ENCODE measurements at places on chromosomes 1 and 21.
A peak's percentile ranks its signal among the peaks of the same experiment; 100 is the strongest.

- peak; percentile 85 for DNase-seq
Measured at GRCh38 chr1:68347415-68347814, 102.3 kb downstream of the RPE65 start.

- no peak for DNase-seq
Measured at GRCh38 chr1:190001187-190001586, 476.5 kb downstream of the BRINP3 start.

- DNase-seq, result no peak
Measured at GRCh38 chr21:26441149-26441548, 131.9 kb downstream of the CYYR1 start.

DNA sequence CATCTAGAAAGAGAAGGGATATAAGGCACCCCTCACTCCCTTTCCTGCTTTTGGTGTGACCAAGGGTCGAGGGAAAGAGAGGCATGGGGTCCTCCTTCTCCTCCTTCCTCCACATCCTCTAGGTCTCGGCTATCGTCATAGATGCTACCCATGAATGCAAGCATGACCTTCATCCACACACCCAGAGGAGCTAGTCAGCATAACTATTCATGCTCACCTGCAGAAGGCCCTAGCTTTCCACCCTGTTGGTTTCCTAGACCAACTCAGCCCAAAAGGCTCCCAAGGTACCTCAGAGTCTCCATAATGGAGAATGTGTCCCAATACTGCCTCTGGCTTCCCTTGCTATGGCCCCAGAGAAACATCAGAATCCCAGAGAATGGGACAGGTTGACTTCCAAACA, 33.2 kb downstream of the MSTO1 start:
- no peak for DNase-seq

GRCh38 chr21:41269535-41269934, 47.1 kb upstream of the FAM3B start:
- DNase-seq, result no peak

- DNase-seq, result no peak
Measured at GRCh38 chr21:44403106-44404020, 49.9 kb downstream of the TRPM2 start.

DNA sequence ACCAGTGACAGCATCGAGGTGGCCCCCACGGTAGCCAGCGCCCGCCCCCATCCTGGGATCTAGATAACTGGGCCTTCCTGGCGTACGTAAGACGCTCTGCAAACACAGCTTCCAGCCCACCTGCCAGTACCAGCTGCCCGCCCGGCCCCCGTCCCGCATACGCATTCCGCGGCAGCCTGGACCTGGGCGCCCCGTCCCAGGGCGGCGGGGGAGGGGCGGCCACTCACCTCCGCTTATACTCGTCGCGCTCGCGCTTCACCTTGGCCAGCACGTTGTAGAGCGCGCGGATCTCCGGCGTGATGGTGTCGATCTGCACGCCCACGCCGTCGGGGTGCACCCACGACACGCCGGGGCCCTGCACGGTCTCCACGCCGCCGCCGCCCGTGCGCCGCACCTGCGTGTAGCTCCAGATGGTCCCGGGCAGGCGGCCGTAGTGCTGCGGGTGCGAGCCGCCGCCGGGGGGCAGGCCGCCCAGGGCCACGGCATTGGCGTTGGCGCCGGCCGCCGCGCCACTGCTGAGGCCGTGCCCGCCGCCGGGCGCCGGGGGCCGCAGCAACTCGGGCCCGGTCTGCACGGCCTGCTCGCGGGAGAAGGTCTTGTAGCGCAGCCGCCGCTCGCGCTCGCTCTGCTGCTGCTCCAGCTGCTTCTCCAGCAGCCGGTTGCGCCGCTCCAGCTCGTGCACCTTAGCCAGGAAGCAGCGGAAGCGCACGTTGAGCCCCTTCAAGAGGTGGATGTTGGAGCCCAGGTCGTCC, 859 bp downstream of the IFFO2 start:
- DNase-seq, result no peak

- DNase-seq, result peak; percentile 20
Measured at GRCh38 chr1:20932437-20932977, 145.4 kb upstream of the HP1BP3 start.

GRCh38 chr1:162578071-162578700, 16.7 kb downstream of the UAP1 start:
- no peak for DNase-seq

- no peak for DNase-seq
Measured at GRCh38 chr1:166272851-166273250, 106.0 kb upstream of the FAM78B start.

DNA sequence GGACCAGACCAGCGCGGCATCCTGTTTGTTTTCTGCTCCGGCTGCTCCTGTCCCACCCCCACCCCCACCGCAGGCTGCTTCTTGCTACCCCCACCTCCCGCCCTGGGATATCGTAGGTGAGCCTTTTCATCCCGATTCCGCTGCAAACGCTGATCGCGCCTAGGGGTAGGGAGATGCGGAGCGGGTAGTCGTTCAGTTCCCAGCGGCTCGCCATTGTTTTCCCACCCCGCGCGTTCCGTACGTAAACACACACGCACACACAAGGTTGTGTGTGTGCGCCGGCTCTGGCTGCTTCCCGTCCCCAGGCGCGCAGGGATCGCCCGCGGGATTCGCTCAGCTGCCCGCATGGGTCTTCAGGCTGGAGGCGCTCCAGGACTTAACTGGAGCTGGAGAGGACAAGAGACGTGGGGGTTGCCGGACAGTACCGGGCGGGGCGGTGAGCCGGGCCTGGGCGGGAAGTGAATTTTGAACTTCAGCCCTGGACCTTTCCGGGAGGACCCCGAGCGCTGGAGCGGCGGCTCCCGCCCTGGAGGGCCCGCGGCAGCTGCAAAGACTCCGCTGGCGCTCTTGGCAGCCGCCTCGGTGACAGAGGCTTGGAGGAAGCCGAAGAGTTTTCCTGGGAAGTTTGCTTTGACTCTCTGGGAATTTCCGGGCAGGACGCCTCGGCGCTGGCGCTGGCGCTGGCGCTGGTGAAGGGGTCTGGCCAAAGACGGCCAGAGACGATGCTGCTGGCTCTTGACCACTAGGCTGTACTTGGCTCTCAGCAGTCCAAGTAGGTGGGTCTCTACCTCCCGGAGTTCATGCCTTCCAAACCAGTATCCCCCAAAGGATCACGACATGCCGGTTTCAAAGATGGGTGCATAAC, 1.6 kb downstream of the SOX13 start:
- DNase-seq, result no peak

- DNase-seq, result no peak
Measured at GRCh38 chr1:26945728-26946127, 14.5 kb downstream of the KDF1 start.

DNA sequence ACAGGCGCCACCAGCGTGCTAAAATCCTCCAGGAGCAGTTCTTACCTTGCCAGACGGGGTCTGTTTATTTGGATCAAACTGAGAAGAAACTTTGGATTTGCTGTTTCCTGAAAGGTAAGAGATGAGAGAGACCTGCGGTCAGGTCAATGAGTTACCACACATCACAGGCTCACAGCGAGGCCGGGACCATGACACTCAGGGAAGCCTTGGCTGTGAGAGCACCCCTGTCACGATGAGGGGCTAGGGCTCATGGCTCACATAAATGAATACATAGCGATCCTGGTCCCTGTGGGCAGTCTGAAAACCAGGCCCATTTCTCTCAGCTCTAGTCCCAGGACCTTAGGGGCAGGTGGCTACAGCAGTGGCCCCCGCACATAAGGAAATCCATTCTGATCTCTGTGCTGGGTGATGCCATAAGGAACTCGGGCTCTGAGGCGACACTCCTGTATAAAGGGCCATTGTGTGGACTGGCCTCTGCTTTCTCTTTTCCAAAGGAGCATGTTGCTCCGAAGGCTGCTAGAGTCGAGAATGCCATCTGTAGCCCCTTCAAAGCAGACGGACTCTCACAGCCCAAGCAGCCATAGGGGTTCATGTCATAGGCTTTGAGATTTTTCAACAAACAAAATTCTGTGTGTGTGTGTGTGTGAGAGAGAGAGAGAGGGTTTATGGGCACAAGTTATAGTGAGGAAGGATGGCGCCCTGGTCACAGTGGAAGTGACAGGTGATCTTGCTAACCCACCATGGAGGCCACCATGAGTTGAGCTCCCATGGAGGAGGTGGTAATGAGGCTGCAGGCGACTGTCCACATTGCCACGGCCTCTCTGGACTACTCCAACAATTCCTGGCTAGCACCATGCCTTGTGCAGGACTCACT, 9.0 kb upstream of the SRM start:
- no peak for DNase-seq

DNA sequence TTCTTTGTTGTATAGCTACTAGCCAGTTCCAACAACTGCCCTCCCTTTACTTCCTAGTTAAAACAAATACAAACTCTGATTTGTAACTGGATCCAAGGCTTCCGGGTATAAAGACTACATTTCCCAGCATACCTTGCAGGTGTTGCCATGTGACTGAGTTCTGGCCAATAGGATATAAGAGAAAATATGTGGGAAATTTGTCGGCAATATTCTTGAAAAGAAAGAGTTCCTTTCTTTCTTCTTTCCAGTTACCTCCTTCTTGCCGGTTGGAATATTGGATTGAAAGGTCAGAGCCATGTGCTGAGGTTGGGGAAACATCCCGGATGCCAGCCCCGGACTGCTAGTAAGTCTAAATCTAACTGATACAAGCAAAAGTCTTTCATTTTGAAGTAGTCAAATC, 23.0 kb upstream of the ZBTB40 start:
- peak; percentile 65 for DNase-seq

GRCh38 chr1:5947978-5948680, 44.1 kb downstream of the NPHP4 start:
- no peak for DNase-seq

- no peak for DNase-seq
Measured at GRCh38 chr1:22597301-22597965, 34.1 kb downstream of the EPHA8 start.

DNA sequence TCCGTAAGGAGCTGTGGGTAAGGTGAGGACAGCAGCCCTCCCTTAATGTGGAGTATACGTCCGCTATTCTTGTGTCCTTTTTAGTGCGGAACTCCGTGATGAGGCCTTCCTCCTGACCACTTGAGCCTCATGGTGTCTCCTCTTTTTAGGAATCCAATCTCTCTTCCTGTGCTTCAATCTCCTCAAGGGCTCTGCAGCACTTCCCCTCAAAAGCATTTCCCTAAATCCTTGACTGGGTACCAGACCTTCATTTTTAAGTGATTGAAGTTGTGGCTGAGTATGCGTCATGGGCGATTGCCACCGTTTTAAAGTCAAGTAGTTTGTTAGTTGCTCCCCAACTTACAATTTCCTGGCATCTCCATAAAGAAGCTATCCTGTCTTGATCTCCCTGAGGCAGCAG, 62.8 kb downstream of the SAMSN1 start:
- no peak for DNase-seq

GRCh38 chr1:50425376-50426107, 2.3 kb upstream of the DMRTA2 start:
- peak; percentile 11 for DNase-seq

DNA sequence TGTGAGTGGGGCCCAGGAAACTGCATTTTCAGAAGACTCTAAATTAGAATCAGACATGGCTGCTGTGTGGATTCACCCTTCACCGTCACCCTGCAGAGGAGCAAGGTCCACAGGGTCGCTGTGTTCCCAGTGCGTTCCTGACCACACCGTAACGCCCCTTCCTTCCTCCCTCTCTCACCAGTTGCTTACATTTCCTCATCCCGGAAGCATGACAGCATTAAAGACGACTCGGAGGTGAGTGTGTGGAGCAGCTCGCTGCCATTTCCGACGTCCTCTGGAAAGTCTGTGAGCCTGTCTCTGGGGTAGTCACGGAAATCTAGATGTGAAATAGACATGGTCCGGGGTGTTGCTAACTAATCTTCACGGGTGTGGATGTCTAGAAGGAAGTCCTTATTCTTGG, 45.9 kb downstream of the FAAP20 start:
- DNase-seq, result peak; percentile 52

DNA sequence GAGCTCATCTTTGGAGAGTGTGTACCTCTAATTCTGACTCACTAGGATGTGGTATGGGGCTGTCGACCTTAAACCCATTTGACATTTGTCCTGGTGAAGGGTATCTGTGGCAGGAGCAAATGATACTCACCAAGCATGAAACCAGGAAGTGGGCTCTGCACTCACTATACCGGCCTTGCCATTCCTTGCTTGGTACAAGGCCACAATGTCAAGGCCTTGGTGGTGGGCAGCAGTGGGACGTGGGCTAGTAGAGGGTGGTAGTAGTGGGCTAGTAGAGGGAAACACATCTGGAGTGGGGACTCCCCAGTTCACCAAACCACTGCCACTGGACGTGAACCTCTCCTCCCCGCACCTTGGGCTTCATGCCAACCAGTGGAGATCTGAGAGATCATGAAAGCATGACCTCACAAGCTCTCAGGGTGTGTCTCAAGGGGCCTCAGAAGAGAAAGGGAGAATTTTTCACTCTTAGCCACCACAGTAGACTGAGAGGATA, 11.5 kb downstream of the TNFSF4 start:
- no peak for DNase-seq

DNA sequence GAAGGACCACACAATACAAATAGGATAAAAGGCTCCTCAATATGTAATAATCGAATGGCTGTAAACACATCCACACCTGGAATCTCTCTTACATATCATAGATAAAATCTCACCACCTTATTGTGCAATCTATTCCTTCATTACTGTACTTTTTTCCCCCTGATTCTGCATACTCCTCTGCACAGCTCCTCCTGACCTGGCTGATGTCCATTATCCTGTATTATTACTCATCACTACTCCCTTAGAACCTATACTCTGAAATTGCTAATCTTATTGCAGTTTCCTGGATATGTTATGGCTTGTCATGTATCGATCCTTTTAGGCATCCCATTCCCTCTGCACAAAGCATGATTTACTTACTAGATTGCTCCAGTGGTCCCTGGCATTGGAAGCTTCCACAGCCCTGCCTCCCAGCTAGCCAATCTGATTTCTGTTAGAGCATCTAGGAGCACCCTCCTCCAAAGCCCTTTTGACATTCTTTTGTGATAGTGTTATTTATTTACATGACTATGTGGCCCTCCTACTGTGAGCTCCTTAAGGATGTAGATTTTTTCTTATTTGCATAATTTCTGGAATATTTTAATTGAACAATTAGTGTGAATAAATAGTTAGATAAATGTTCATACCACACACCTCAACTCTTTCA, 24.2 kb upstream of the PHGDH start:
- no peak for DNase-seq

DNA sequence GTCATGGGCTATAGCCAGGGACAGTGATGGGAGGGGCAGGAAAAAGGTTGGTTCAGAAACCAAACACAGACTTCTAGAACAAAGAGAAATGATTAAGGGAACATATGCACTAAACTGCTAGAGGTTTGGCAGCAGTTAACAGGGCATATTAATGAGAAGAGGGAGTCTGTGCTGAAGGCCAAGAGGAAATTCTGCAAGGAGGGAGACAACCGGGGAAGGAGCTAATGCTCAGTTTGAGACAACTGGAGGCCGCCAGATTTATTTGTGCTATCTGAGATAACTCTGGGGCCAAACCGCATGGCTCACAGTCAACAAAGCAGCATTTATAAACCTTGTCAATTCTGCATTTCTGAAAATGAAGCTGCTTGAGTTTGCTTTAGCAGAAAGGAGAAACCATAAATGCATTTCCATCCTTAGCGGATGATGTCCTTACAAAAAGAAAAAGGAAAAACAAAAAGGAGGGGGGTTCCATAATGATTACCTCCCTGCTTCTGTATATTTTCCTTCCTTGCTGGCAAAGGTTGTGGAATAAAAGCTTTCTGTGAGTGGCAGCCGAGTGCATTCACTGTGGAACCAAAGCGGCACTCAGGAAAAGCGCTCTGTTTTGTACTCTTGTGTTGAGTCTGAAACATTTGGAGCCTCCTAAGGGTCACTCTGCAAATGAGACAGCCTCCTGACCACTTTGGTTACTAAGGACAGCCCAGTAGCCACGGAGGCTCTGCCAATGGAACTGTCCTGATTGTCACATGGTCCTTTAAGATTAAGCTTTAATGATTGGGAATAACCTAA, 70.3 kb downstream of the SIM2 start:
- no peak for DNase-seq

Measured in inflammatory macrophage (primary cell).